ENCODE measurements at places on chromosomes 12 and 14. TPM values are rescaled to one million over a fixed set of nuclear protein-coding genes. Genes with fewer than 3 reads are reported as not detected.

TAS2R8 gene
- 0.50 TPM for total RNA-seq

MANSC1 gene
- 13.4 TPM for total RNA-seq

KRT6C gene
- total RNA-seq, result 8.7 TPM

GRCh38 chr14:53035336-53036210 is 84.7 kb upstream of the FERMT2 start:
- DNase-seq, result no peak

- no peak for DNase-seq
Observed at GRCh38 chr12:116759783-116760621, 21.9 kb downstream of the RNFT2 start.
